ENCODE measurements at places on chromosomes 4 and X. TPM values are rescaled to one million over a fixed set of nuclear protein-coding genes. Genes with fewer than 3 reads are reported as not detected.
A peak's percentile ranks its signal among the peaks of the same experiment; 100 is the strongest.

MAP7D3 gene
- 30.9 TPM for total RNA-seq

DNA sequence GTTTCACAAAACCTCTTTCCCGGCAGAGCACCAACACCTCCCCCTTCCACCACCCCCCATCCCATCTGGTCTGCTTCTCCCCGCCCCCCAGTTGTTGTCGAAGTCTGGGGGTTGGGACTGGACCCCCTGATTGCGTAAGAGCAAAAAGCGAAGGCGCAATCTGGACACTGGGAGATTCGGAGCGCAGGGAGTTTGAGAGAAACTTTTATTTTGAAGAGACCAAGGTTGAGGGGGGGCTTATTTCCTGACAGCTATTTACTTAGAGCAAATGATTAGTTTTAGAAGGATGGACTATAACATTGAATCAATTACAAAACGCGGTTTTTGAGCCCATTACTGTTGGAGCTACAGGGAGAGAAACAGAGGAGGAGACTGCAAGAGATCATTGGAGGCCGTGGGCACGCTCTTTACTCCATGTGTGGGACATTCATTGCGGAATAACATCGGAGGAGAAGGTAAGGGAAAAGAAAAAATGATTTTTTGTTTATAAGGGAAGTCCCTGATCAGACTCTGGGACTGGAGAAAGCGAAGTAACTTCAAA lies at the start of gene PDGFRA:
Gene PDGFRA (plus strand): TSS at position 333 of the 541 bp plus-strand sequence. CDS start 29,476 bp downstream, outside the sequence.
- no peaks in the 10 kb centered on the region for H3K4me1 ChIP-seq
- peak; percentile 79 for DNase-seq
- H3K27ac ChIP-seq, result peak within 1 kb of the TSS; percentile 43
- H3K27me3 ChIP-seq, result no peaks in the 10 kb centered on the region

RAB40A gene
- total RNA-seq, result 1.3 TPM

DNA sequence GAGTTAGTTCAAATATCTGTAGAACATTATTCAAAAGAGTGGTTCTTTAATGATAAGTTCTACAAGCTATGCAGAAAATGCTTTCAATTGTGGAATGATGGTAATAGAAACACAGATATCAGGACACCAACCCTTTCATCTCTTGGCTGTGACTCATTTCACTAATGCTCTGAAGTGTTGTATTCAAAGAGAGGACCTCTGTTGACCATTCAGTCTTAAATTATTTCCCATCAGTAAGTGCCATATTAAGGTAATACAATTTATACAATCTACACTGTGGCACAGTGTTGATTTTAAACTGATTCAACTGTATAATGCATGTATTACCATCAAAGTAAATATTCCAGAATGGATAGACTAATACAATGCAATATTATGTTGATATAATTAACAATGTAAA lies 289.0 kb upstream of the ADGRL3 start:
- no peak for DNase-seq
- no peaks in the 10 kb centered on the region for H3K27me3 ChIP-seq
- H3K4me3 ChIP-seq, result no peak overlapping the region
- no peaks in the 10 kb centered on the region for H3K36me3 ChIP-seq
- no peak overlapping the region for H3K27ac ChIP-seq

TNIP3 gene
- total RNA-seq, result 0.19 TPM

RAB33A gene
- 1.8 TPM for total RNA-seq

DNA sequence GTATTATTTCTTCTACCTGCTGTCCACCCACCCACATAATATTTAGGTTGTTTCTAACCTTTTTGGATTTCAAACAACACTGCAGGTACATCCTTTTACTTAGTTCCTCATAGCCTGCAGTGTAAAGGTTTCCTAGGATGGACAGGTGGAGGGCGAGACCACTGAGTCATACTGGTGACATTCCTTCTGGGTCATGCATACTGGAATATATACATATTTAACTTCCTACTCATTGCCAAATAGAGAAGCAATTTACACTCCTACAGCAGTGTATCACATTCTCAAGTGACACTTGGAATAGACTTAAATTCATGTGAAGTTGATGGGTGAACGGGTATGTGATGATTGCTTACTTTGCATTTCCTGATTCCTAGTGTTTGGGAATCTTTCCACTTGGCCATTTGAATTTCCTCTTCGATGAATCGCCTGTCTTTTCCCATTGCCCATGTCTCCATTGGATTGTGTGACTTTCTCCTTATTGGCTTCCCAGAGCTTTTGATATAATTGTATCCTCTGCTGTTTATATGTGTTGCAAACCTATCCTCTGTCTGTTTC lies 8.2 kb upstream of the PPP2R2C start:
- no peaks in the 10 kb centered on the region for H3K27me3 ChIP-seq
- no peaks in the 10 kb centered on the region for H3K4me1 ChIP-seq
- no peak overlapping the region for H3K27ac ChIP-seq
- H3K4me3 ChIP-seq, result no peak overlapping the region
- DNase-seq, result no peak

CD38 gene
- 7.8 TPM for total RNA-seq

GRCh38 chr4:31043382-31044062 lies 323.4 kb downstream of the PCDH7 start:
- no peak overlapping the region for H3K27ac ChIP-seq
- H3K4me3 ChIP-seq, result no peak overlapping the region
- no peaks in the 10 kb centered on the region for H3K27me3 ChIP-seq
- no peak for DNase-seq

GRCh38 chr4:48796927-48797679 lies 17.0 kb upstream of the FRYL start:
- DNase-seq, result no peak
- H3K27ac ChIP-seq, result no peak overlapping the region
- peaks cover 4% of the 10 kb centered on the region for H3K4me1 ChIP-seq
- no peak overlapping the region for H3K4me3 ChIP-seq

Data from aorta (tissue), 5 donors.